Stimulated activated CD8-positive, alpha-beta memory T cell treated with anti-CD3 and anti-CD28 coated beads, Interleukin-7, amount 100 ng/mL, for 1 hour (primary cell): ENCODE measurements at places on chromosomes 6 and 20.

DNA sequence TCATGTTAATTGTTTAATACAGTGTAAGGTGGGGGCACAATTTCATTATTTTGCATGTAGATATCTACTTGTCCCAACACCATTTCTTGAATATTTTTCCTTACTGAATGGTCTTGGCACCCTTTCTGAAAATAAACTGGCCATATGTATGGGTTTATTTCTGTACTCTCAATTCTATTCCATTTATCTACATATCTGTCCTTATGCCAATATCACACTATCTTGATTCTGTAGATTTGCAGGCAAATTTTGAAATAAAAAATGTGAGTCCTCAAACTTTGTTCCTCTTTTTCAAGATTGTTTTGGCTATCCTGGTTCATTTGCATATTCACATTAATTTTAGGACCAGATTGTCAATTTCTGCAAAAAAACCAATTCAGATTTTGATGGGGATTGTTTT lies 34.8 kb downstream of the SCGN start:
- no peak for DNase-seq

DNA sequence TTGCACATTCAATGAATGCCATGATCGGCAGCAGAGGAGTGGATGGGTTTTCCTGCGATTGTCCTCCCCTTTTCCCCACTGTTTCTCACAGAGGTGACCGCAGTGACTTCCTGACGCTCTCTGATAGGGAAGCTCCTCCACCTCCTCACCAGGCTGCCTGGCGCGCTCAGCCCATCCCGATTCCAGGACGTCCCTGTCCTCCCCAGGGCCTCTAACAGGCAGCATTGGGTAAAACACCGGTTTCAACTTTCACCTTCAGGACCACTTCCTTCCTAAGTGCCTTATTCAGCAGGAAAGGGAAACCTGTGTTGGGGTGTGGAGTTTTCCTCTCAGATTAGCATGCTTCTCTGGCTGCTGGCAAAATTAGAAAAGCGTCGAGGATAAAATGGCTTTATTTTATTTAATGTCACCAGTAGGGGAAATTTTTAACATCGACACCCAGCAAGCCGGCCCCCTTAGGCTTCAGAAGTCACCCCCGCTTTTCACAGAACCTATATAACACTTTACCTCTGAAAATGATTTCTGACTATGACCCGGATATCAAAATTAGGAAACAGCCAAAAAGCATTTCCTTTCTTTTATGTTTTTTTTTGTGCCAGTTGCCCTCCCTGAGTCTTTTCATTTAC lies 570.4 kb upstream of the GJE1 start:
- DNase-seq: no peak

GRCh38 chr6:88609983-88610382 lies 353.4 kb downstream of the RNGTT start:
- no peak for DNase-seq

DNA sequence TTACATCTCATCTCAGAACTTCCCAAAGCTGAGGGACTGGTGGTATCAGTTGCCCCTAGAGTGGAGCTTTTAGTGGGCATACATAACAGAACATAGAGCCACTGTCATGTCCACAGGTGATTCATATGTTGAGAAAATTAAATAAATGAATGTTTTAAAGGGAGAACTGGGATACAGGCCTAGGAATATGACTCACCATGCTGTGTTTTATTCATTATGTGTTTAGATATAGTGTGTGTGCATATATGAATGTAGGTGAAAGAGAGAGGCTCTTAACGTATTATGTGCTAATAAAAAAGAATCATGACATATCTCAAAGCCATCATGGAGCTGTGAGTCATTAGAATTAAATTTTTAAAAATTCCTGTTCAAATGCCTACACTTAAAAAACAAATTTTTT lies 332.2 kb upstream of the RSPO3 start:
- no peak for DNase-seq

DNA sequence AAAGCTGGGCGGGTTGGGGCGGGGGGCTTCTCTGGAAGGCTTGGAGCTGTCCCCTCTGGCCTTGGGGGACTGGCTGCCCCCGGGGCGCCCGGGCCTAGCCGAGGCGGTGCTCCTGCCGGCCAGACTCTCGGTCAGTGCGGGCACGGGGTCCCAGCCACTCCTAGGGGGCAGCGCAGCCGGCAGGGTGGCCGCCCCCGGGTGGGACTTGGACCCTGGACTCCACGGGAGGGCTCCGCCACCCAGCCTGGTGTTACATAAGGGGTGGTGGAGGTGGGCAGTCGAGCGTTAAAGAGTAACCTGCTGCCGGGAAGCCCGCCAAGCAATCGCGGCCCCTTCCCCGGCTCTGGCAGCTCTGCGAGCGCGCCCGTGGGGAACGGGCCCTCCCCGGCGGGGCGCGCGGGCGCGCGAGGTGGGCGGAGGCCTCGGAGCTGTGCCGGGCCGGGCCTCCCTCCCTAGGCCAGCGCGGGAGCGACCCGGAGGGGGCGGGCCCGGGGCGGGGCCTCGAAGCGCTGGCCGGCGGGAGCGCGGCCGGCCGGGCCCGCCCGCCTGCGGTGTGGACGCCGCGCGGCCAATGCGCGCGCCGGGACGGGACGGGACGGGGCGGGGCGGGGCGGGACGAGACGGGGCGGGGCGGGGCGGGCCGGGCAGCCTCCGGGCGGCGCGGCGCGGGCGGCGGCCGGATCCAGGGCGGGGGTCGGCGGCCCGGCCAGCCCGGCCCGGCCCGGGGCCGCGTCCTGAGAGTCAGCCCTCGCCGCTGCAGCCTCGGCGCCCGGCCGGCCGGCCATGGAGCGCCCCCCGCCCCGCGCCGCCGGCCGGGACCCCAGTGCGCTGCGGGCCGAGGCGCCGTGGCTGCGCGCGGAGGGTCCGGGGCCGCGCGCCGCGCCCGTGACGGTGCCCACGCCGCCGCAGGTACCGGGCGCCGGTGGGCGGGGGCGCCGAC lies at the start of gene SLC2A4RG:
TSS of gene SLC2A4RG (plus strand) at position 647 of the 940 bp plus-strand sequence. CDS start at position 784, 137 bp downstream.
- no peak for DNase-seq

- DNase-seq: no peak
These were observed 9.1 kb downstream of the CASS4 start for GRCh38 chr20:56420940-56421688.

DNA sequence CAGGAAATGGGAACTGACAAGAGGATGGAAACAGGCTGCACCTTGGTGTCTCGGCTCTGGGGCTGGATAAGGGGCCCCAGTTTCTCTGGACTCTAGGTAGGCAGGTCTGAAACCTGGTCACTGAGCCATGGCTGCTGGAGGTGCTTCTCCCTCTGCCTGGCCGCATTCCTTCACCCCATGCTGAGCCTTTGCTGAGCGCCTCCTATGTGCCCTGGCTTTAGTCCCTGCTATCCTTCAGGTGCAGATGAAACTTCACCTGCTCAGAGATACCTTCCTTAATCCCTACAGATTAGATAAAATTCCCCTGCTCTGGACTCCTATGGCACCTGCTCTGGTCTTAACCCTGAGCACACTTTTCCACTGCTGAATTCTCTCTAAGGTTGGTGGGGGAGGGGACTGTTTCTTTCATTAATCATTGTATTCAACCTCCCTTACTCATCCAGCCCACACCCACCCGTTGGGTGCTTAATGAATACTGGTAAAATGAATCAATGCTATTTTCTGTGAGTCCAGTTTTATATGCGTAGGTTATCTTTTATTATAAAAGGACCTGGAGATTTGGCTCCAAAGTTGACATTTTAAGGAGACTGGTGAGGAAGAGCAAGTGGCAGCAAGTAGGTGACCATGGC lies 19.3 kb downstream of the MYLK4 start:
- no peak for DNase-seq

- DNase-seq: no peak
These were observed 178.6 kb downstream of the PDE7B start for GRCh38 chr6:136030131-136030530.

DNA sequence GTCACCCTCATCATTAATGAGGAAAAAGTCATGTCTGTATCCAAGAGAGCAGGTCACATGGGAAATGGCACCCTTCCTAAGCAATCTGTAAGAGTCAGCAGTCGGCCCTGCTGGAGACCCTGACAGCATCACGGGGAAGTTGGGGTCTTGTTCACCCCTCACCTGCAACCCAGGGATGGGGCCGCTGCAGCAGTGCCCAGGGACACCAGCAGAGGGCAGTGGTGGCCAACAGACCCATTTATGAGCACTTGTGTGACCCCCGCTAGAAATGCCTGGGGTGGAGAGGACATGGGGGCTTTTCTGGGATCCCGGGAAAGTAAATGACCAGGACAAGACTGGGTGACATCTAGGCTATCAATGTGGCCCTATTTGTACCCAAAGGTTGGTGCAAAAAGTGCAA lies 35.9 kb downstream of the ANKRD60 start:
- no peak for DNase-seq

DNA sequence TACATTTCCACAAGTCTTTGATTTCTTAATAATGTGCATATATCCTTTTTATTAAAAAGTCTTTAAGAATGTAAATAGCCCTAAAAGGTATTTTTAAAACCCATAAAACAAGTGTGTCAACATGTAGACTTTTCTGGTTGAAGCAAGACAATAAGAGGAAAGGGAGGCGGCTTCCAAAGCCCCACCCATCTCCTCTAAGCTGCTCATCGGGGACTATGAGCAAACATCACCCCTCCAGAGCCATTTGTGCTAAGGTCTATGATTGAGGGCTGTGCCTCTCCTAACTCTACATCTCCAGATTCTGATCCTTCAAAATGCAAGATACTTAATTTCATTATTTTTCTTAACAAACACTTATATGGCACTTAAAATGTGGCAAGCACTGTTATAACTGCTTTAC lies 2.5 kb upstream of the NAA20 start:
- no peak for DNase-seq

DNA sequence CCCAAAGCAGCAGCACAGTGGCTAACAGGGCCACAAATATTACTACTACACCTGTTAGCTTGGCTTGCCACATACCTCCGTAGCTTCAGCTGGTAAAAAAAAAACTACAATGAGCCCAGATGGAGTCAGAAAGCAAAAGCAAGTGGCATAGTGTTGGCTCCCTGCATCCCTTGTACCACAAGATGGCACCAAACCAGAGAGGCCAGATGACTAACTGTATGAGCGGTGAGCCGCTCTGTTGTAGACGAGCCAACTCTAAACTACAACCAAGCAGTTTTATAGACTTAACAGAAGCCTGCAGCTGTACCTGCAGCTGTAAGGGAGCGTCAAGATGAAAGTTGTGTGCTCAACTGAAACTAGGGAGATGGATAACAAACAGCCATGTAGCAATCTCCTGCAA lies 84.5 kb upstream of the MCHR2 start:
- no peak for DNase-seq

- no peak for DNase-seq
These were observed 118.8 kb upstream of the MAFB start for GRCh38 chr20:40807821-40808170.
